ENCODE measurements at places on chromosomes 7 and 10.

DNA sequence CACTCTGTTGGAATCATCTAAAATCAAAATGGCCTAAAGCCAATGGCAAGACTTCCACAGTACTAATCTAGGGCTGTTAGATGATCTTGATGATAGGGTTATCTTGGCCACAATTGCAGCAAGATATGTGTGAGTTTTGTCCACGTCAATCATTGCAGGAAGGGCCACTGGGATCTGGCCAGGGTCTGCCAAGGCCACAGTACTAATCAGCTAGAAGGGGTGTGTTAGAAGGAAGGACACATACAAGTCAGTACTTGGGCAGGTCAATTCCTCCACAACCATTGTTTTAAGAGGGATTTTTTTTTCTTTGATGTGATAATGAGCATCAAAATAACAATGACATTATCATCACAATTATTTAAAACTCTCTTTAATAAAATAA, 1.6 kb downstream of the LMOD2 start:
- DNase-seq = no peak

GRCh38 chr10:28442403-28442802, 90.5 kb upstream of the WAC start:
- no peak for DNase-seq

DNA sequence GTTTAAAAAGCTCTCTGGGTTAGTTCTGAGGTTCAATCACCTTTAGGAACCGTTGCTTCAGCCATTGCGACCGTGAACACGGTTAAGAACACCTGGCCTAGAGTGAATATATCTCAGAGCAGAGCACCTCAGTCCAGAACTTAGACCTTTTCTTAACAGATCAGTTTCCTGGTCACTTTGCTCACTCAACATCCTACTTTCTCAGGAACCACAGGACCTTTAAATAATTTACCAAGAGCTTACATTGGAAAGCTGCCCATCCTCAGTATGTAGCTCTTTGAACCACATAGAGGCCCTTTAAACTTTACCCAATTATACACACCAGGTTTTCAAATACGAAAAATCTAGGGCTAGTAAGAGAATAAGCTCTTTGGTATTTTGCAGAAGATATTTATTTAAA, 153.2 kb downstream of the NRBF2 start:
- DNase-seq = peak; percentile 66

DNA sequence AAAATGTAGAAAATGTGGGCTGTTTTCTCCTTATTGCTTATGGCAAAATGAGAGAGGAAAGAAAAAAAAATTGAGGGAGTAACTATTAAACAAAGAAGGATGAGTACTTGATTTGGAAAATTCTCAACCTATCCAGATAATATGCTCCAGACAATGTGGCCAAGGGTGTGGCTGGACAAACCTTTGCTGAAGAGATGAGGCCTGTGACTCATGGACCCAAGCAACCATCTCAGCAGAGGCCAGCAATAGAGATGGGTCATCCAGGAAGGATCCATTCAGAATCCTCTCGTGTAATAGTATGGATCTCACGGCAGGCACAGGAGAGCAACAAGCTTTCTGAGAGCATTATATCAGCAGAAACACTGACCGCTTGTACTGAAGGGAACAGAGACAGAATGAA, 120.3 kb upstream of the CELF2 start:
- no peak for DNase-seq

DNA sequence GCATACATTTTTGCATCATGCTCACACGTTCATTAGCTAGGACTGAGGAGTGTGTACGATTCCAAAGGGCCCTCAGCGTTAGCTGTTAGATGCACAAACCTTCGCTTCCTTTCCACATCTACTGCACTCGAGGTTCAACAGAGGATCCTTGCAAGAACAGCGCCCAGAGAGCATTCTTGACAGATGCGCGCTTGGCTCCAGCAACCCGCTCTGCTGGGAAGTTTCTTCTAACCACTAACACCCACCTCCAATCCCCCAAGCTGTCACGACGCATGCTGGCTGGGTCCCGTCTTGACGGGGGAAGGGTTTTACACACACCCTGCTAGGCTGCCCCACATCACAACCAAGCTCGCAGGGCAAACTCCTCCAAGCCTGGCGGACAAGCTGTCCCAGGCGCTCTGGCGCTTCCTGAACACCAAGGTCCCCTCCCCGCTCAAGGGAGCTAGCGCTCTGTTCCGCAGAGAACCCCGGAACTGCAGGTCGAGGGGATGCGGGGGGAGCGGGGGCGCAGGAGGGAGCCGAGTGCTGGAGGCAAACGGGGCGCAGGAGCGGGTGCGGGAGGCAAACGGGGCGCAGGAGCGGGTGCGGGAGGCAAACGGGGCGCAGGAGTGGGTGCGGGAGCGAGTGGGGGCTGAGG, 653 bp upstream of the ADRB1 start:
- DNase-seq = peak; percentile 61

DNA sequence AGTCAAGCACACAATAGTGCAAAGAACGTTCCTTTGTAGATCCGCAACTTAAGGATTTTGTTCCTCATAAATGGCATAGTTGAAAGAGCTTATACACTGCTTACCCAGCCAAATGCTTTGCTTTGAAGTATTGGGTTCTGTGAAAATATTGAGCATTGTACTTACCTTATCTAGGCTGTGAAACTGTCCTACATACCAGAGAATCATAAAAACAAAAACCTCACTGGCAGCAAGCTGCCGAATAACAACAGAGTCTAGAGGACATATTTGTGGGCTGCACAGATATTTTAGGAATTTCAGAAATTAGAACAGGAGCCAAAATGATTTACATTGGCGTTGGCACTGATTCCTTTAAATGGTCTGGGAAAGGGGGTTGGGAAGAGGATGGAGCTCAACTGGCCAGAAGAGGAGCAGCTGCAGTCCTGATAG, 174.8 kb downstream of the RTKN2 start:
- peak; percentile 92 for DNase-seq

DNA sequence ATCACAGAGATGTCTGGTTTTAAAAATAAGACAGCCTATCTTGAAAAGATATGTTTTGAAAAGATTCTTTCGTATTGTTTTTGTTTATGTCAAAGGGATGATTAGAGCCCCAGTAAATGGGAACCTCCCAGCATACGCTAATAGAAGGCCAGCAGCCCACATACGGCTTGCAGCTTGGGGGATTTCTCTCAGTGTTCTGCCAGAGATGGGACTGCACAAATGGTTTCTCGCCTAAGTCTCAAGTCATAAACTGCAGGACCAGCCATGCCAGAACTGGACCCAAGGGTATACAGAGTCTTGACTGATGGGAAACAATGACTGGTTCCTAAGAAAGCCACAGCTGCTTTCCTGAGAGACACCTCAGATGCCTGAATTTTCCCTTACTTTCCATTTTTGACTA, 306.9 kb upstream of the DGKB start:
- no peak for DNase-seq

DNA sequence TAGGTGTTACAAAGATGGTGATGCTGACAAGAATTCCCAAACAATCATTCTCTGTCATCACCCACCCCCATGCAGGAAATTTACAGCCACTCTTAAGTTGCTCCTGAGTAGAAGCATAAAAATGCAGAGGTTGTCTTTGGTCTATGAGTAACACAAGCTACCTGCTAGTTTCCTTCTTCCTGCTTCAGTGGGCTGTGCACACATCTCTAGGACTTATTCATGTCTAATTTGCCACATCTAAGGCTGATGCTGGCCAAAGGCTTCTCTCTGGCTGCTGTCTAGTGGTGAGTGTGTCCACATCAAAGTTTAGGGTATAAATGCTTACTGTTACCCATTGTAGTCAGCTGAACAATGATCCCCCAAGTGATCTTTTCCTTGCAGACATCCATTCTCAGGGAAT, 662.5 kb downstream of the TYW1 start:
- no peak for DNase-seq

DNA sequence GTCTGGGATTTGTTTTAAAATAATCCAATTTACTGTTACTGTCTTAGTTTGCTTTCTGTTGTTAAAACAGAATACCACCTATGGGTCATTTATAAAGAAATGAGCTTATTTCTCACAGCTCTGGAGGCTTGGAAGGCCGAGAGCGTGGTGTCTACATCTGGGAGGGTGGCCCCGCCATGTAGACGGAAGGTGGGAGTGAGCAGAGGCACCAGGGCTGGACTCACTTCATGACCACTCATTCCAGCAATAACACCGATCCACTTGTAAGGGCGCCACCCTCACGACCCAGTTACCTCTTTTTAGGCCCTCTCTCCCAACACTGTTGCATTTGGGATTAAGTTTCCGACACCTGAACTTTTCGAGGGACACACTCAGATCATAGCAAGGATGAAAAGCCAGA, 36.2 kb upstream of the CFAP46 start:
- DNase-seq = no peak

GRCh38 chr7:107890493-107890961, 456 bp upstream of the DLD start:
- no peak for DNase-seq

GRCh38 chr7:17058568-17058967, 176.8 kb upstream of the AGR3 start:
- peak; percentile 23 for DNase-seq

- peak; percentile 70 for DNase-seq
Measured at GRCh38 chr7:33243319-33243881, 114.0 kb downstream of the BBS9 start.

GRCh38 chr10:8375137-8375536, 320.6 kb downstream of the GATA3 start:
- DNase-seq = no peak

DNA sequence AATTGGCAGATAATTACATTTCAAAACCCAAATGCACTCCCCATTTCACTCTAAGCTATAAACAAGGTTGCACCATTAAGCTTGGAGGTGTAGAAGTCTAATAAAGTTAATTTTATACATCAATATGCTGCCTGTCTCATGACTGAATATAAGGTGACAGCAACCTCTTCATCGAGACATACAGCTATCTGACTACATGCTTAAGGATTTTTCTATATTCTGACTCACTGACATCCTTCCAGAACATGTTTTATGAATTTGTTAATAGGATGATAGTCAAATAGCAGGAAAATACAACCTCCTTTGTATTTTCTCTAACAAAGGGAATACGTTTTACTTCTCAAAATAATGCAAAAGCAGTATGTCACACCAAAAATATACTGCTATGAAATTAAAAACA, 76.6 kb downstream of the NRBF2 start:
- DNase-seq = no peak

GRCh38 chr10:76906256-76906655, 731.4 kb downstream of the KCNMA1 start:
- no peak for DNase-seq

GRCh38 chr7:82559193-82559805, 115.7 kb upstream of the CACNA2D1 start:
- peak; percentile 33 for DNase-seq

DNA sequence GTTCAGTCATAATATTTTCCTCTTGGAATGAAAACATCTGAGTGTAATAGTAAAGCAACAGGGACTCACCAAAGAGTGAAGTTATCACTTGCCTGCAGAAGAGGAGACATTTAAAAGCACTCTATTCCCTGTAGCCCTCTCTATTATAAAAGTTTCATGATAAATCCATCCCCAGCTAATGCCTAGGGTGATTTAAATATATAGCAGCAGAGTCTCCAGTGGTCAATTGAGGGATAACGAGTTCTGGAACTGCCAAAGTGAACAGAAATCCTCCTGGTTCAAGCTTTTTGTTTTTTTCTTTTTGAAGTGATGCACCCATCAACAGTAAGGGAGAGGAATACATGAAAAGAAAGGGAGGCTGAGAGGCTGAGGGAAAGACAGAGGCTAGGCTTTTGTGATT, 87.3 kb downstream of the EVX1 start:
- DNase-seq = no peak

GRCh38 chr10:74328388-74328787, 177.4 kb downstream of the ADK start:
- no peak for DNase-seq

DNA sequence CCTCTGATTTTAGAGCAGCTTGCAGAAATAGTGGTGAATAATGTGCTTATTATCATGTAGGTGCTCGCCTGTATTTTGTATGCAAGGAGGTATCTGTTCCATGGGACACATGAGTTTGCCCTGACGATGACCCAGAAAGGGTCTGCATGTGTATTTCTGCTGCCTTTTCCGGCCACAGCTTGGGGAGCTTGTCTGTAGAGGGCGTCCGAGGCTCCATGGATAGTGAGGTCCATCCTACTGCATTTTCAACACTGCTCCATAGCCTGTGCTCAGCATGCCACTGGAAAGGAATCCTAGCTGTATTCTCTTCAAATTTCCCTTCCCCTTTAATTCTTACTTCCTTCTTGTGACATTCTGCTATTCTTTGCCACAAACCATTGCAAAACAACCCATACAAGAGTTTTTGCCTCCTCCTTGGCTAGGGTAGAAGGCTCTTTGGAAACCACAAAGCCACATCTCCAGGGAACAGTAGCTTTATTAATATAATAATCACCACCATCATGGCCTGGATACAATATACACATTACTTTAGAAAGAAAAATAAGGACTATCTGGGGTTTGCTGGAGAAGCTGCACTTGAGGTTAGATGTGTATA, 127.7 kb downstream of the DYNC1I1 start:
- DNase-seq = no peak

- DNase-seq = no peak
Measured at GRCh38 chr10:82506680-82507376, 631.8 kb downstream of the NRG3 start.

- no peak for DNase-seq
Measured at GRCh38 chr7:289756-290553, at the start of gene FOXL3. Gene FOXL3, plus strand, starts transcription at chr7:290170. Its CDS starts 0 bp downstream, at chr7:290170.

GRCh38 chr10:74189999-74190421, 39.0 kb downstream of the ADK start:
- DNase-seq = peak; percentile 80

- DNase-seq = no peak
Measured at GRCh38 chr7:20284771-20285143, 45.9 kb upstream of the ITGB8 start.

DNA sequence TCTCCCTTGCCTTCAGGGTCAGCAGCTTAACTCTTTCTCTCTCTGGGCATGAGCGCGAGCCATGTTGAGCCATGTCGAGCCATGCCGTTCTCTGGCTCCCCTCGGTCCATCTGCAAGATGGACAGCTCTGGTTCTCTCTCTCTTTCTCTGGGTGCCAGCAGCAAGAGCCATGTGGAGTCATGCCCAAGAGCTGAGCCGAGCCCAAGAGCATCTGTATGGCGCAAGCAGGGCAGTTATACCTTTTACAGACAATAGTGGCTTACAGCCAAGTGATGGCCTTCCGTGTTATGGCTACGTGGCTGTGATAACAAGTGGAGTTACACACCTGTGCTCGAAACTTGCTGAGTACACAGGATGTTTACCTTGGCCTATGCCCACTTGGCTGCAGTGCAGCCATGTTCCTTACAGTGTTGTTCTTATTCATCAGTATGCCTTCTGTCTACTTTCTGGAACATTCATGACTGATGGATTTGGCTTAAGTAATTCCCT, 327.7 kb downstream of the GLRX3 start:
- DNase-seq = no peak

GRCh38 chr10:9254353-9254752, 1199.9 kb downstream of the GATA3 start:
- no peak for DNase-seq
